GM12878 (cell line): ENCODE measurements at places on chromosomes 16 and 17.
A peak's percentile ranks its signal among the peaks of the same experiment; 100 is the strongest.

DNA sequence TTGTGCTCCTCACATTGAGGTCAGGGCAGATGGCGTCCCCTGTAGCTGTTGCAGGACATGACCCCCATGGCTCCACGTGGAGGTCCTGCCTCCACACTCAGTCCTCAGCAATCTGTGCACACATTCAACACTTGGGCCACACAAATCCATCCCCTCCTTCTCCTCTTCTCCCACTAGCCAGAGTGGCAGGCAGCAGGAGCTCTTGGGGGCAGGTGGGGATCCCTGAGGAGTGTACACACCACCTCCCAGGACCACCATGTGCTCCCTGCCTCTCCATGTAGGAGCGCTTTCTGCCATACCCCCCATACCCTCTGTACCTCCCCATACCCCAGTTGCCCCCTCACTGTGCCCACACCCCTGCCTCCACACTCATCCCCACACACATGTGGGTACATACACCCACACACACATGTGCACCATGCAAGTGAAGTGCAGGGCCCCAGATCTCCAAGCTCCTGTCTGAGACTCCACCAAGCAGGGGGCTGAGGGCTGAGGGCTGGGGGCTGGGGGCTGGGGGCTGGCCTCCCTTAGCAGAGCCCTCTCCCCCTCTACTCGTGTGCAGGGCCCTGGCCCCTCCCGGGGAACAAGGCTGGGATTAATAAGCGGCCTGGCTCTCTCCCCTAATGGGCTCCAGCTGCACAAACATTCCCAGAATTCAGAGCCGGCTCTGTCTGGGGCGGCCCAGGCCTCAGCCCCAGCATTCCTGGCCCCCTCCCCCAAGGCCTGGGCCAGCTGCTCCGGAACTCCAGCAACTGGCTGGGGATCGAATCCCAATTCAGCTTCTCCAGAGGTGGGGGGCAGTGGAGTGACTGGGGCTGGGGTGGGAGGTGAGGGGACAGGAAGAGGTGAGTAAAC, 48.2 kb upstream of the MEIOC start:
- H3K4me3 ChIP-seq, result no peak overlapping the region
- DNase-seq, result no peak
- H3K27ac ChIP-seq, result no peak overlapping the region
- no peaks in the 10 kb centered on the region; the same call in 1 of the 2 replicates for H3K27me3 ChIP-seq

- H3K27ac ChIP-seq, result no peak overlapping the region
- no peaks in the 10 kb centered on the region for H3K27me3 ChIP-seq
- H3K36me3 ChIP-seq, result no peaks in the 10 kb centered on the region
- H3K4me3 ChIP-seq, result no peak overlapping the region
- no peaks in the 10 kb centered on the region for H3K4me1 ChIP-seq
These were observed 17.5 kb downstream of the GPT2 start for GRCh38 chr16:46901709-46902108.

- peak overlapping the region; percentile 11; the same call in 1 of the 2 replicates for H3K4me3 ChIP-seq
- H3K4me1 ChIP-seq, result peaks cover 22% of the 10 kb centered on the region
- H3K36me3 ChIP-seq, result no peaks in the 10 kb centered on the region
- DNase-seq, result no peak
These were observed 12.9 kb upstream of the CMIP start for GRCh38 chr16:81431554-81432353.

GRCh38 chr17:6989779-6990178, 6.1 kb upstream of the ALOX12 start:
- H3K4me1 ChIP-seq, result no peaks in the 10 kb centered on the region
- H3K36me3 ChIP-seq, result no peaks in the 10 kb centered on the region
- no peak overlapping the region for H3K27ac ChIP-seq
- no peak for DNase-seq
- H3K4me3 ChIP-seq, result no peak overlapping the region

- no peaks in the 10 kb centered on the region for H3K4me1 ChIP-seq
- H3K36me3 ChIP-seq, result no peaks in the 10 kb centered on the region
- no peak for DNase-seq
- peaks cover 1% of the 10 kb centered on the region for H3K27me3 ChIP-seq
- no peak overlapping the region for H3K27ac ChIP-seq
These were observed 13.5 kb downstream of the CACNA1G start for GRCh38 chr17:50573866-50574611.

GRCh38 chr17:63445065-63445464, 1.0 kb downstream of the CYB561 start:
- no peak overlapping the region for H3K4me3 ChIP-seq
- no peak for DNase-seq
- H3K4me1 ChIP-seq, result peaks cover 14% of the 10 kb centered on the region
- H3K27me3 ChIP-seq, result no peaks in the 10 kb centered on the region
- no peak overlapping the region for H3K27ac ChIP-seq

GRCh38 chr17:67628580-67629013, 89.1 kb upstream of the NOL11 start:
- DNase-seq, result no peak
- H3K27ac ChIP-seq, result no peak overlapping the region
- peaks cover 15% of the 10 kb centered on the region for H3K4me1 ChIP-seq
- H3K36me3 ChIP-seq, result peaks cover 13% of the 10 kb centered on the region; the same call in 1 of the 2 replicates
- no peaks in the 10 kb centered on the region for H3K27me3 ChIP-seq

DNA sequence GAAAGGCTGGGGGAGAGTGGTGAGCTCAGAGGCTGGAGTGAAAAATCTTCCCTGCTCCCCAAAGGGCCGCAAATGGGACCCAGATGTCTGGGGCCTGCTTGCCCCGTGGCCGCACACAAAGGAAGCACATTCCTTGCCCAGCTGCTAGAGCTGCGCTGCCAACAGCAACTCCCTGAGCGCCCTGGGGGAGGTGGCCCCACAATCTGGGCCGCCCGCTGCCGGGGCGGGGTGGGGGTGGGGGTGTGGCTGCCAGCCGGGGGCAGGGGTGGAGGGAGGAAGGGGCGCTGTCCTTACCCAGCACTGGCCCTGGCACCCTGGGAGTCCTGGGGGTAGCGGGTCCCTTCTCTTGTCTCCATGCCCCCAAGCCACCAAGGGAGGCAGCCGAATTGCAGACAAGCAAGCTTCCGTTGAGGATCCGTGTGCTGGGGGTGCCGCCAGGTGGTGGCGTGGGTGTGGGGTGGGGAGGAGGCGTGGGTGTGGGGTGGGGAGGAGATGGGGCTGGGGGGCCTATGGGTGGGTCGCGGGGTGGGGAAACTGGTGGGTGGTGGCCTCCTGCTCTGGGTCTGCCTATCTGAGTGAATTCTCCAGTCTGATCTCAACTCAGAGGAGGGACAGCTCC, 48.4 kb upstream of the PABPN1L start:
- H3K4me3 ChIP-seq, result no peak overlapping the region
- H3K4me1 ChIP-seq, result no peaks in the 10 kb centered on the region
- H3K27me3 ChIP-seq, result no peaks in the 10 kb centered on the region
- H3K27ac ChIP-seq, result no peak overlapping the region

- H3K27ac ChIP-seq, result peak overlapping the region; percentile 97
- no peak for DNase-seq
- H3K4me3 ChIP-seq, result peak overlapping the region; percentile 91
- H3K27me3 ChIP-seq, result no peaks in the 10 kb centered on the region
These were observed 52.2 kb downstream of the TUBD1 start for GRCh38 chr17:59840329-59841090.

GRCh38 chr17:4604111-4604644, 19.8 kb downstream of the SMTNL2 start:
- no peak for DNase-seq
- peaks cover 3% of the 10 kb centered on the region; the same call in 1 of the 2 replicates for H3K27me3 ChIP-seq
- no peaks in the 10 kb centered on the region for H3K36me3 ChIP-seq
- H3K4me3 ChIP-seq, result no peak overlapping the region
- H3K4me1 ChIP-seq, result no peaks in the 10 kb centered on the region
- H3K27ac ChIP-seq, result no peak overlapping the region

GRCh38 chr16:45454-45853, 8.0 kb downstream of the POLR3K start:
- no peaks in the 10 kb centered on the region for H3K27me3 ChIP-seq
- no peak overlapping the region for H3K4me3 ChIP-seq
- peaks cover 12% of the 10 kb centered on the region for H3K36me3 ChIP-seq
- no peak for DNase-seq

- H3K36me3 ChIP-seq, result no peaks in the 10 kb centered on the region
- H3K27me3 ChIP-seq, result no peaks in the 10 kb centered on the region
- H3K27ac ChIP-seq, result peak overlapping the region; percentile 40
- peaks cover 10% of the 10 kb centered on the region; the same call in 1 of the 2 replicates for H3K4me1 ChIP-seq
- no peak overlapping the region for H3K4me3 ChIP-seq
These were observed 386.0 kb downstream of the SLC39A11 start for GRCh38 chr17:72706396-72706981.

- H3K27ac ChIP-seq, result no peak overlapping the region
- H3K27me3 ChIP-seq, result no peaks in the 10 kb centered on the region
- peaks cover 26% of the 10 kb centered on the region for H3K4me1 ChIP-seq
- H3K4me3 ChIP-seq, result no peak overlapping the region
- H3K36me3 ChIP-seq, result peaks cover 11% of the 10 kb centered on the region; the same call in 1 of the 2 replicates
- no peak for DNase-seq
These were observed 60.0 kb downstream of the KLHDC4 start for GRCh38 chr16:87705771-87706277.

GRCh38 chr16:87528690-87529579, 36.1 kb upstream of the ZCCHC14 start:
- no peaks in the 10 kb centered on the region for H3K36me3 ChIP-seq
- no peak for DNase-seq
- H3K4me3 ChIP-seq, result no peak overlapping the region
- H3K4me1 ChIP-seq, result no peaks in the 10 kb centered on the region
- H3K27ac ChIP-seq, result no peak overlapping the region

GRCh38 chr17:39118674-39119419, 32.6 kb downstream of the PLXDC1 start:
- H3K27ac ChIP-seq, result no peak overlapping the region
- no peaks in the 10 kb centered on the region for H3K36me3 ChIP-seq
- no peak overlapping the region for H3K4me3 ChIP-seq
- H3K4me1 ChIP-seq, result peaks cover 13% of the 10 kb centered on the region
- H3K27me3 ChIP-seq, result no peaks in the 10 kb centered on the region

DNA sequence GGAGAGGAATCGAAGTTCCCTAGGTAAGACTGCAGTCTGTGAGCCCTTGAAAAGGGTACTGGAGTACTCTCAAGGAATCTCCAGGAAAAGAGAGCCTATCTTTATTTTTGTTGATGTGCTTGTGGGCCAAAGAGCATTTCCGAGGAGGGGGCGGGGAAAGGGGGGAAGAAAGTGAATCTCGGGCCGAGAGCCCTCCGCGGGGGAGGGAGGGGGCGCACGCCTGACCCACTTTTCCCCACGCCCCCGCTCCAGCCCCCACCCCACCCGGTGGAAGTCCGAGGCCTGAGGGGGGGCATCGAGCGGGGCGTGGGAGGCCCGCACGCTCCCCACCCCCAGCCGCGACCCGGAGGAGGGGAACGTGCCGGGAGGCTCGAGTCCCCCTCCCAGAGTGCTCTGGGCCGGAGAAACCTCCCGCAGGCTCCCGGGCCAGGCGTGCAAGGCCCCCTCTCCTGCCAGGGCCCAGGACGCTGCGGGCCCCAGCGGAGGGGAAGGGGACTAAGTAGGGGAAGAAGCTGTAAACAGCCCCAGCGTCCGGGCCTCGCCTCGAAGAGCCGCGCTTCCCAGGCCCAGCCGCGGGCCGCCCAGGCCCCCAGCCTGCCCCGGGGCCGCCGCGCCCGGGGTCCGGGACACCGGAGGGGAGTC, 444 bp downstream of the HELZ start:
- no peak for DNase-seq
- H3K27me3 ChIP-seq, result no peaks in the 10 kb centered on the region
- H3K36me3 ChIP-seq, result no peaks in the 10 kb centered on the region
- peaks cover 13% of the 10 kb centered on the region for H3K4me1 ChIP-seq
- H3K27ac ChIP-seq, result peak overlapping the region; percentile 76

DNA sequence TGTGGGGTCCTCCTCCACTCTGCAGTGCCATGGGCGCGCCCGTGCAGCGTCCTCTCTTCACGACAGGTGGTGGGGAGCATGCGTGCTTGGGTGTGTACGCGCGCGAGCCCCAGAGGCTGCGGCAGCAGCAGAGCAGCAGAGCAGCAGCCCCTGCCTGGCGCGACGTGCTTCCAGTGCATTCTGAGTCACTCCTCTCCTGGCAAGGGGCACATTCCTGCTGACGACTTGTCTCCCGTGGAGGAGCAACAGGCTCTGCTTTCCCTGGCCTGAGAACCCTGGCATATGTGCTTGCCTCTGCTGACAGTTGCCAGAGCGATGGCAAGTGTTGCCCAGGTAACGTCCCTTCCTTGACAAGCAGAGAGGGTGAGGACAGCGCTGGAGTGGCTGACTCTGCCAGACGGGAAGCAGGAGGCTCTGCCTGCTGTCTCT, 133.8 kb upstream of the PLCG2 start:
- H3K36me3 ChIP-seq, result no peaks in the 10 kb centered on the region; the same call in 1 of the 2 replicates
- no peak for DNase-seq
- no peak overlapping the region for H3K4me3 ChIP-seq
- H3K27ac ChIP-seq, result no peak overlapping the region
- H3K27me3 ChIP-seq, result no peaks in the 10 kb centered on the region
- no peaks in the 10 kb centered on the region for H3K4me1 ChIP-seq

DNA sequence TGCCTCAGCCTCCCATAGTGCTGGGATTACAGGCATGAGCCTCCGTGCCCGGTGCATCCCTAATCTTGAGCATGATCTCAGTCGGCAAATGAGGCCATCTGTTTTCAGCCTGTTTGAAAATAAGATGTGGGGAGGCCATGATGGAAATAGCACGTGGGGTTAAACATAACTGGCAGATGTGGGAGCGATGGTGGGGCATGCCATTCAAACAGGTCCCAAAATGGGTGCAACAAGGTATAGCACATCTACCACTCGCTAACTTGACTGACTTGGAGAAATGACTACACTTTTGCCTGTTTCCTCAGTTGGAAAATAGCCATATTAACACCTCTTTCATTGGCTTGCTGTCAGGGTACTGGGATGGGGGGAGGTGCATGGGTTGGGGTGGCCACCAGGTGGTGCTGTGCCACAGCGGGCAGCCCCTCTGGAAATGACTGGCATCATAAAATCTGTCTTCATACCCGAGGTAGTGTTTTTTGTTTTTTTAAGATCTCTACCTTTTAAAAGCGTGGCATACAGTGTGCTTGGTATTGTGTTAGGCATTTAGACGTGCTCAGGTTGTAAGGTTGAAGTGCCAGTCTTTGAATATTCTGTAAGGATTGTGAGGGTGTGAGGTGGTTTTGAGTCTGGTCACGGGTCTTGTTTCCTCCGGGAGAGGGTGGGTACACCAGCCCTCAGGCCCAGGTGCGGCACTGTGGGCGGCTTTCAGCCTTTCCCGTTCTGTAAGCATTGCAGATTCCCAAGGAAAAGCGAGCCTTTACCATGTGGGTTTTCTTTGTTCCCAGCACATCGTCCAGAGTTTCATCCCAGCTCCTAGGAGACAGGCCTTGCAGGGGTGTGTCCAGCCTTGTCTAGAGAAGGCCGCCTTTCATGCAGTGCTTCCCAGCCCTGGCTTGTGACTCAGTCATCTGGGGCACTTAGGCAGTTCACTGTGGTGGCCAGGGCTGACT, 2.9 kb upstream of the TTYH2 start:
- H3K27ac ChIP-seq, result no peak overlapping the region
- H3K4me1 ChIP-seq, result peaks cover 28% of the 10 kb centered on the region
- H3K27me3 ChIP-seq, result no peaks in the 10 kb centered on the region
- no peak for DNase-seq
- no peak overlapping the region for H3K4me3 ChIP-seq

GRCh38 chr17:55540414-55541091, 29.3 kb upstream of the SMIM36 start:
- H3K27ac ChIP-seq, result no peak overlapping the region
- H3K27me3 ChIP-seq, result no peaks in the 10 kb centered on the region
- H3K4me1 ChIP-seq, result no peaks in the 10 kb centered on the region
- no peaks in the 10 kb centered on the region for H3K36me3 ChIP-seq

GRCh38 chr17:38322156-38322779, 21.5 kb downstream of the GPR179 start:
- no peak for DNase-seq
- H3K4me1 ChIP-seq, result no peaks in the 10 kb centered on the region; the same call in 1 of the 2 replicates
- H3K27me3 ChIP-seq, result no peaks in the 10 kb centered on the region
- H3K4me3 ChIP-seq, result no peak overlapping the region
